ENCODE measurements at places on chromosomes 12 and 14.

DNA sequence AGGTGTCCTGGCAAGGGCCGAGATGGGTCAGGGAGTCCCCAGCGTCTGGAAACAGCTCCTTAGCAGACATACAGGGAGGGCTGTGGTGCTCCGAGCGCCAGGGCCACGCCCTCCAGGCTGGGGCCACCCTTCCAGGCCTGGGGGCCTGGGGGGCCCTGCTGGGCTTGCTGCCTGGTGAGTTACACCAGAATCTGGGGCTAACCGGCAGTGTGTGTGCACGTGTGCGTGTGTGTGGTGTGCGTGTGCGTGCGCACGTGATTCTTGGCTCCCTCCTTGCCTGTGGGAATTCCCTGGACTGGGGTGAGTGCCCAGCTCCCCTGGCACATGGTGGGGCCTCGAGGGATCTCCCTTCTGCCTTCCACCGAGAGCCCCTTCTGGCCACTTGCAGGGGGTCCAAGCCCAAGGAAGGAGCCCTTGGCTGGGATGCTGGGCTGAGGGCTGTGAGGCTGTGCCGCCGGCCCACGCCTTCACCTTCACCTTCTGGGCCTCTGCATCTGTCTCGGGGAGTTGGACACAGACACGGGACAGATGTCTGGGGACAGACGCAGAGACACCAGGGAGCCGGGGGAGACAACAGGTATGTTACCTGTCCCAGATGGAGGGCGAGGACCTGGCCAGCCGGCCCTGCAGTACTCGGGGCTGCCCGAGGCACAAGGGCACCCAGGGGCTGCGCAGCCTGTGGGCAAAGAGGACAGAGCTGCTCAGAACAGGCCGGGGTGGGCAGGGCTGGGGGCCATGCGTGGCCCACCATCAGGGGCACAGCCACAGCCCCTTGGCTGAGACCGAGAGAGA lies 37.2 kb downstream of the BEGAIN start:
- no peak for DNase-seq

GRCh38 chr14:99931308-99931707 lies 133.9 kb upstream of the EVL start:
- no peak for DNase-seq

DNA sequence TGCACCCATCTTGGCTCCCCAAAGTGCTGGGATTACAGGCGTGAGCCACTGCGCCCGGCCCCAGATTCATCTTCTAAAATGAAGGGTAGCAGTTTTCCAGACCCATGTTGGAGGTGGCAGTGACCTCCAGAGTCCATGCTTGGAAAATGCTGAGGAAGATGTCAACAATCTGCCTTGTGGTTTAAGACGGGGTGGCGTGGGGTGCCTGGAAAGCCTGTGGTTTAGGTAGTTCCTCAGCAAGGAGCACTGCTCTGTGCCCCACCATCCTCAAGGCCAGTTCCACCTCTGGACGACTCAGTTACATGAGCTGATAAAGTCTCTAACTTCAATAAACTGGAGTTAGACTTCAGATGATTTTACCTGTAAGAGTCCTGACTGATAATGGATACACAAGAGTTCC lies 48.6 kb downstream of the DRAM1 start:
- DNase-seq: no peak

DNA sequence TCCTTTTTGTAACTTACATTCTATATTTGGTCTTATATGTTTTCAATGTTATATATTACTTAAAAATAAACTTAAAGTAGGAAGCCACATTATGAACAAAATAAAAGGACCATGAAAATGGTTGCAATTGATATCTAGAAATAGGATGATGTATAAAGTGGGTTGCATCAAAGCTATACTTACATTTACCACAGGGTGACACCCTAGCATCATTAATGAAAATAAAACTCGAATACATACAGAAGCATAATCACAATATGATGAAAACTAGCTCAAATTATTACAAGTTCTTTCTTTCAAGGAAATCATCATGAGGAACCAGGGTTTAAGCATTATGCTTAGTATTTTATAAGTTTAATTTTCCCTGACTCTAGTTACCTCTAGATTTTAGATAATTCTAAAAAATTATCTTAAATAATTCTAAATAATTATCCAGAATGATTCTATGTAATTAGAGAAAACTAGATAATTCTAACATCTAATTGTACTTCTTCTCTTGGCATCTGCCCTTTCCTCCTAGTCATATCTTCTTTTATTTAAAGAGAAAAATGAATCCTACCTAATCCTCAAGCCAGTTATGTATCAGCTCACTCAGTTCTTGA lies 31.2 kb downstream of the TAS2R7 start:
- no peak for DNase-seq

GRCh38 chr12:115504306-115505290 lies 772.9 kb downstream of the MED13L start:
- no peak for DNase-seq

DNA sequence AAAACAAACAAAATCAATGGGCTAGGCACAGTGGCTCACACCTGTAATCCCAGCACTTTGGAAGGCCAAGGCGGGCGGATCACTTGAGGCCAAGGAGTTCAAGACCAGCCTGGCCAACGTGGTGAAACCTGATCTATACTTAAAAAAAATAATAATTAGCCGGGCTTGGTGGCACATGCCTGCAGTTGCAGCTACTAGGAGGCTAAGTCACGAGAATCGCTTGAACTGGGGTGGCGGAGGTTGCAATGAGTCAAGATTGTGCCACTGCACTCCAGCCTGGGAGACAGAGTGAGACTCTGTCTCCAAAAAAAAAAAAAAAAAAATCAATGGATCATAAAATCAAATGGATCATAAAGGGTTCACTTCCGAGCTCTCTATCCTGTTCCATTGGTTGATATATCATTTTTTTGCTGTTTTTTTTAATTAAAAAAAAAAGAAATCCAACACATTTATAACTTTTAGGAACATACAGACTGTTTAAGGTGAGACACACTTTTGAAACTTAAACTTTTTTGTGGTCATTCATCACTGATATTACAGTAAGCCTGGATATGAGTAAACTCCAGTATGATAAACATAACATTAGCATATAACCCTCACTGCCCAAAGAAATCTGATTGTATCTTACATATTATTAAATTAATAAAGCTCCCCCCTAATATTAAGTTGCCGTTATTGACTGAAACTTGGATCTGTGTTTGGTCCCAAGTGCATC lies 22.1 kb downstream of the MOK start:
- DNase-seq: no peak

GRCh38 chr14:65927931-65928356 lies 515.4 kb downstream of the FUT8 start:
- DNase-seq: peak; percentile 24

- peak; percentile 56 for DNase-seq
Measured at GRCh38 chr12:93098077-93098476, 169.0 kb upstream of the EEA1 start.

GRCh38 chr14:100898935-100899883 lies 4.3 kb downstream of the RTL1 start:
- DNase-seq: peak; percentile 6

GRCh38 chr14:57970175-57970574 lies 104.3 kb upstream of the SLC35F4 start:
- DNase-seq: no peak

- no peak for DNase-seq
Measured at GRCh38 chr12:57477710-57478681, 1.7 kb downstream of the ARHGAP9 start.

GRCh38 chr12:81992461-81992860 lies 233.3 kb upstream of the PPFIA2 start:
- peak; percentile 38 for DNase-seq

DNA sequence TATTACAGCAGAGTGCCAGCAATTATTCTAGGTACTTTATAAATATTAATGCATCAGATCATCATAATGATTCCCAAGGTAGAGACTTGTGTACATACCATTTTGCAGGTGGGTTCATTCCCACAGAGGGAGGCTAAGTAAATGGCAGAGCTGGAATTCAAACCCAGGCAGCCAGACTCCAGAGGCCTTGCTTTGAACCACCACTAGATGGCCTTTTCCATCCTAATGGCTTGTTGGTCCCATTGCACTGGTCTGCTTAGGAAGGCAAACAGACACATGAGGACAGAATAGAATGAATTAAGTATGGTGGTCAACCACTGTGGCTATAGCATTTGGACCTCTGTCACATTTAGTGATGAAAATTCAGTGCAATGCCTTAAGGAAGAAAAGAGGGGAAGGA lies 158.7 kb downstream of the METTL25 start:
- peak; percentile 33 for DNase-seq

GRCh38 chr12:108117902-108118301 lies 11.2 kb upstream of the WSCD2 start:
- no peak for DNase-seq

DNA sequence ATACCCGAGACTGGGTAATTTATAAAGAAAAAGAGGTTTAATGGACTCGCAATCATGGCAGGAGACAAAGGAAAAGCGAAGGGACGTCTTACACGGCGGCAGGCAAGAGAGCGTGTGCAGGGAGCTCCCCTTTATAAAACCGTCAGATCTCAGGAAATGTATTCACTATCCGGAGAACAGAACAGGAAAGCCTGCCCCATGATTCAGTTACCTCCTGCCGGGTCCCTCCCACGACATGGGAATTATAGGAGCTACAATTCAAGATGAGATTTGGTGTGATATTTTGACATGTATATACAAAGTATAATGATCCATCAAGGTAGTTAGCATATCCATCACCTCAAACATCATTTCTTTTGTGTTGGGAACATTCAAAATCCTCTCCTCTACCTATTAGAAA lies 2.3 kb upstream of the CDCA4 start:
- no peak for DNase-seq

DNA sequence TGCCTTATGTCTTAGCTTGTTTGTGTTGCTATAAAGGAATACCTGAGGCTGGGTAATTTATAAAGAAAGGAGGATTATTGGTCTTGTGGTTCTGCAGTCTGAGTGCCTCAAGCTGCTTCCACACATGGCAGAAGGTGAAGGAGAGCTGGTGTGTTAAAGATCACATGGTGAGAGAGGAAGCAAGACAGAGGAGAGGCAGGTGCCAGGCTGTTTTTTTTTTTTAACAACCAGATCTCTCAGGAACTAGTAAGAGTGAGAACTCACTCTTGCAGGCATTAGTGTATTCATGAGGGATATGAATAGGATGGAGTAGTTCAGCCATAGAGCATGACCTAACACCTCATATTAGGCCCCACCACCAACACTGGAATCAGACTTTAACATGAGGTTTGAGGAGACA lies 123.4 kb downstream of the CMAS start:
- DNase-seq: no peak

GRCh38 chr12:111010061-111010460 lies 89.7 kb upstream of the MYL2 start:
- no peak for DNase-seq

- DNase-seq: no peak
Measured at GRCh38 chr12:57899010-57899662, 42.2 kb upstream of the ATP23 start.

GRCh38 chr14:71328183-71328582 lies 420.9 kb downstream of the PCNX1 start:
- DNase-seq: no peak

GRCh38 chr12:6376870-6377666 lies 1.7 kb upstream of the SCNN1A start:
- DNase-seq: no peak

- no peak for DNase-seq
Measured at GRCh38 chr12:38919191-38919590, 13.8 kb upstream of the CPNE8 start.

GRCh38 chr12:13173012-13173932 lies 23.3 kb upstream of the EMP1 start:
- no peak for DNase-seq

- DNase-seq: no peak
Measured at GRCh38 chr14:89856871-89857345, 97.6 kb downstream of the EFCAB11 start.

DNA sequence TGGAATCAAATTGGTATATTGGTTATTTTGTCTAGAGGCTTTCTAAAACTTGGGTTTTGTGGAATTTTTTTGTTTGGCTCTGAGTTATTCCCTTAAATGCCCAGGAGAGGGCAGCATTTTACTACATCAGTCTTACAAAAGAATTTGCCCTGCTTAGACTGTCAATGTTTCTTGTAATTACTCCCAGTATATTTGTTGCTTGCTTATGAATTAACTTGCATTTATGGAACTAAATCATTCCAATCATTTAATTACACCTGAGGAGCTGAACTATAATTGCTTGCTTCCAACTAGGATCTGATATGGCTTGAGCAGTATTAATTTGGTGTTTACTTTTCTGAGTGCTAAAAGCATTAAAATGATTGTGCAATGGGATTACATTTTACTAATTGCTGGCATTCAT lies 48.7 kb downstream of the MIPOL1 start:
- no peak for DNase-seq

DNA sequence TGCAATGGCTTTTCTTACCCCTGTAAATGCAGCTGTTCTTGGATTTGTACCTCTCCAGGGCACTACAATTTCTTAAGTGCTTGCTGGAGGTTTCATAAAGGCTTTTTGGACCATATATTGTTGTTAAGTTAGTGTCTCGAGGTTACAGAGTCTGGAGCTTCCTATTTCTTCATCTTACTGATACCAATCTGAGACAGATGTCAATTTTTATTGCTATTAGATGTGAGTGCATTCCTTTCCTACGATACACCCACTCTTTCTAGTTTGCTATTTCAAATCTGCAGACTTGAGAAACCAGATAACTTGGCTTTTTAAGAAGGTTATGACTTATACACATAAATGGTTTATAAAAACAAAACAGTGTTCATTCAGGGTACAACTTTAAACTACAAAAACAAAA lies 2.1 kb downstream of the NOXRED1 start:
- no peak for DNase-seq

- no peak for DNase-seq
Measured at GRCh38 chr14:33508126-33509062, 442.5 kb downstream of the EGLN3 start.

- DNase-seq: peak; percentile 8
Measured at GRCh38 chr14:100292301-100292775, 13.9 kb downstream of the SLC25A29 start.

- no peak for DNase-seq
Measured at GRCh38 chr14:54322701-54323337, 74.0 kb upstream of the CDKN3 start.

- no peak for DNase-seq
Measured at GRCh38 chr14:31038521-31039166, 12.5 kb upstream of the STRN3 start.

DNA sequence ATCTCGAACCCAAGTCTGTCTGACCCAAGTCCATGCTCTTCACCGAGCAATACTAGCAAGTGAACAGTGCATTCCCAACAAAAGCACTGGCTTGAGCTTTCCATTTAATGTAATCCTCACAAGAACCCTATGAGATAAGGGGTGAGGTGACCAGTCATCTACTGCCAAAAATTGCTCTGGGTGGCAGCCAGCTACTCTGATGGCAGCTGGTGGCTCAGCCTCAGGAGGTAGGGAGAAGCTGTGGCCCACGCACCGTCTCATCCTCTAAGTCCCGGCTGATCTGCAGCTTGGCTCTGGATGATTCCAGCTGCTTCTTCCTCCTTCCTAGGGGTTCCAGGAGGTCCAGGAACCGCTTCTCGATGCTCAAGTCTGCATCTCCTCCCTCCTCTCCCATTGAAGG lies 75.2 kb downstream of the PLEKHG3 start:
- DNase-seq: no peak

DNA sequence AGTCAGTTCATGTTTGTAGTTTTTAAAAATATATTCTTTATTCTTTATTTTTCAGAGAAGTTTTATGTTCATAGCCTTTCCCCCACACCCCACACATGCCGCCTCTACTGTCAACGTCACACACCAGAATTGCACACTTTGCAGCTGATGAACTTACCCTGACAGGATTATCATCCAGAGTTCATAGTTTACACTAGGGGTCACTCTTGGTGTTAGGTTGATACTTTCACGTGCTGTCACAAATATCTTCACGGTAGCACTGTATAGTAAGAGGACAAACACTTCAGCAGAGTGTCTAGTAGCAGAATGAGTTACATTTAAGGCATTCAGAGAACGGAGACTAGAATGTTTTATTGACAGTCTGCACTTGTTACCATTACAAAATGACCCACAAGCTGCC lies 5.1 kb downstream of the DPPA3 start:
- DNase-seq: no peak
